ENCODE measurements at places on chromosomes 1 and 21. TPM values are rescaled to one million over a fixed set of nuclear protein-coding genes. Genes with fewer than 3 reads are reported as not detected.

The CFH gene
- 19.3 TPM for total RNA-seq

The VHLL gene
- not detected for total RNA-seq

The OR2T11 gene
- total RNA-seq = not detected

The LCE2C gene
- total RNA-seq = not detected

The HPCA gene
- total RNA-seq = not detected

The FBXO28 gene
- 40.7 TPM for total RNA-seq

The ST6GALNAC5 gene
- 9.2 TPM for total RNA-seq
